Right kidney (tissue), 9 donors: ENCODE measurements at places on chromosomes 7 and 10.

DNA sequence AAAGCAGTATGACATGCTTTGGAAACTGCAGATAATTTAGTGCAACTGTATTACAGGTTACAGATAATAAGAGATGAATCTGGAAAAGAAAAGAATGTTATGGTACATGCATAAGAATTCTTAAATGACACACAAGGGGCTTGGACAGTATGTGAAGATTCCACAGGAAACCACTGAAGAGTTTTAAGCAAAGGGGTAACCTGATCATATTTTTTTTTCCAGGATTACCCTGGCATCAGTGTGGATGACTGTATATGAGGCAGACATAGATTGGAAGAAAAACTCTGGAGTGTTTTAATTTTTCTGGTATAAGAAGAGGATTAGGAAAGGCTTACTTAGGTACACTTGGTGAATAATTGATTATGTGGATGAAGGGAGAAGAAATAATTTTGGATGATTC lies 8.1 kb downstream of the TFPI2 start:
- DNase-seq: no peak

DNA sequence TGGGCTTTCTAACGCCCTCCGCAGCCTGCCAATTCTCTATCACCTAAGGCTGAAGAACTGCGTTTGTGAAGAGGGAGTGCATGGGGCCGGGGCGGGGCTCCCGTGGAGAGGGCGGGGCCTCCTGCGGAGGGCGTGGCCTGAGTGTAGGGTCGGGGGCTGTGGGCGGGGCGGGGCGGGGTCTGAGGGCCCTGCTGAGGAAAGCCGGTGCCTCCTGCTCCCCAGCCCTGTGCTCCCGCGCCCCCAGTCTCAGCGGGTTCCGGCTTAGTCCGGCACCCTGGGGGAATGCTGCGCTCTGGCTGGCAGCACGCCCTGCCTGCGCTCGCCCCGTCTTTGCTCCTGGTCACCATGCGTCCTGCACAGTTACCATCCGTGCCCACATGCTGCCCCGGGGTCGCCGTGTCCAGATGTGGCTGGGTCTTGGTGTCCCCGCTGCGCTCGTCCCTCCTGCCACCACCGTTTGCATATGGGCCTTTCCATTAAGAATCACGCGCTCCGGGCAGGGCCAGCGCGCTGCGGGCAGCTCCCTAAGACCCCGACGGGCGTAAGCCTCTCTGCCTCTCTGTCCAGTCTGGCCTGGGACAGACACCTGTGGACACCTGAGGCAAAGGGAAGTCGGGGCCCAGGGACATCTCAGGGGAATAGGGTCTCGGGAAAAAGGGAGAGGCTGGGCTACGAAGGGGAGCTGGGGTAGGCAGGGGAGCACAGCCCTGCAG lies 144.0 kb upstream of the RET start:
- peak; percentile 57 for DNase-seq

DNA sequence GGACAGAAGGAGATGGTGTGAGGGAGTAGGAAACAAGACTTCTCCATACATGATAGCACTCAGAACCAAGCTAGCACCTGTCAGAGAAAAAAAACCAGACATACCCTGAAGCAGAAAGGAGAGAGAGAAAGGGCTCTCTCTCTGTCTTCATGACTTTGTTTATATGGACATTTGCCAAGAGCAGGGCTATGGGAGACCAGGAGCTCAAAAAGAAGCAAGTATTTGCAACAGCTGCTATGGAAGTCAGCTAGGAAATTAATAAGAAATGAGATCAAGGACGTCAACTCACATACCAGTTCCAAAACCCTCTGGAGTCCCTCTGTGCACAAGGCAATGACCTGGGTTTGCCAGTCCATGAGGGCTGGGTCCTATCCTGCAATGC lies 111.6 kb downstream of the SGMS1 start:
- no peak for DNase-seq

DNA sequence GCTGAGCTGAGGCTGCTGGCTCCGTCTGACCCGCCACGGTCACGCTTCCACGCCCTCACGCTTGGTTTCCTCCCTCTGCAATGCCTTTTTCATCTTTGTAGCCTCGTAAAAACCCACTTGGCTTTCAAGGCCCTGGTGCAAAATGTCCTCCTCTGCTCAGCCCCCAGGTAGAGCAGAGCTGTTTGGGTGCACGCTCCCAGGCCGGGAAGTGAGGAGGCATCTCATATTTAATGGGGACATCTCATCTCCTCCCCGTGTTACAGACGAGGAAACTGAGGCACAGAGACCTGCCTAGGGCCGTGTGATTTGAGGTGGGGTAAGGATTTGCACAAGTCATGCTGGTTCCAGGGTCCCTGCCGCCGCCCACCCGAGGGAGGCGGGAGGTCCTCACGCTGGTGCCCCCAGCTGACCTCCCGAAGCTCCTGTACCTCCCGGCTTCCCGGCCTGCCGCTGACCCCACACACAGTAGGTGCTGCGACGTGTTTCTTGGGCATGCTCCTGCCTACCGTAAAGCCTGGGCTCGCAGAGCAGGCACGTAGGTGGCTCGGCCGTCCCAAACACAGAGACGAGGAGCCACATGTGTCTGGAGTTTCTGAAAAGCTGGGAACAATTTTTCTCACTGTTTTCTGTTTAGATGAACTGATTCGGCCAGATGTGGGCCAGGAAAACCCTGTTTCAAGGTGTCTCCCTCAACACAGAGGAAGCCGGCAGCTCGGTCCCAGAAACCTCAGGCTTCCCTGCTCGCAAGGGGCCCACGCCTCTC lies 11.5 kb downstream of the FOXL3 start:
- DNase-seq: no peak

GRCh38 chr7:69880840-69881239 lies 282.6 kb downstream of the AUTS2 start:
- no peak for DNase-seq

DNA sequence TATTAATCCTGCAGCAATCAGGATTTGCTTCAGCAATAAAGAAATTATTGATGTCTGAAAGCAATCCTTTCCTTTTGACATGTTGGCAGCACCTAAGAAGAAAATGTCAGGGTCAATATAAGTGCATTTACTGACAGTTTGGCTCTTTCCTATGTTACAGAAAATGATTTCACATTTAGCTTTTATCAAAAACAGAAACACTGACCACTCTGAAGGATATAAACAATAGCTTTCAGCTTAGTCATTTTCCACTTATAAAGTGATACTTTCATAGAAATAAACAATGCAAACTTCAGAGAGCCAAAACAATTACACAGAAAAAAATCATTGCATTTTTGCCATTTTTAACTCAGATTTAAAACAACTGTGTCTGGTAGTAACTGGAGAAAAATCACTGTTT lies 325.6 kb upstream of the KAT6B start:
- DNase-seq: no peak

- DNase-seq: no peak
Measured at GRCh38 chr10:132056663-132057062, 9.1 kb upstream of the JAKMIP3 start.

- DNase-seq: peak; percentile 80
Measured at GRCh38 chr10:79241990-79242619, 105.2 kb upstream of the PPIF start.

DNA sequence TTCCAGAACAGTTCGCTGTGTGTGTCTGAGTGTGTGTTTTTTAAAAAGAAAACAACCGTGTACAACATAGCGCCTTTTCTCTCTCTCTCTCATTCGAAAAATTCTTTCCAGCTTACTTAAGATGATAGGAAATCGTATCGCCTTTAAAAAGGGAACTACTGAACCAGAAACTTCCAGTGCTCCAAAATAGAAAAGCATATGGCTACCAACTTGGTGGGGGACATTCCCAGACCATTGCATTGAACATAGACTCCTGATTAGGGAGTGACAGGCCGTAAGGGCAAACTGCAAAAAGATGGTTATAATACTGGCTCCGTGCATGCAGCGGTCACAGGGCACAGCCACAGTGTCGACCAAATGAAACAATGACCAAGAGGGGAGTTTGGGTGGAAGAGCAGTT lies 94.4 kb upstream of the FGFR2 start:
- no peak for DNase-seq

DNA sequence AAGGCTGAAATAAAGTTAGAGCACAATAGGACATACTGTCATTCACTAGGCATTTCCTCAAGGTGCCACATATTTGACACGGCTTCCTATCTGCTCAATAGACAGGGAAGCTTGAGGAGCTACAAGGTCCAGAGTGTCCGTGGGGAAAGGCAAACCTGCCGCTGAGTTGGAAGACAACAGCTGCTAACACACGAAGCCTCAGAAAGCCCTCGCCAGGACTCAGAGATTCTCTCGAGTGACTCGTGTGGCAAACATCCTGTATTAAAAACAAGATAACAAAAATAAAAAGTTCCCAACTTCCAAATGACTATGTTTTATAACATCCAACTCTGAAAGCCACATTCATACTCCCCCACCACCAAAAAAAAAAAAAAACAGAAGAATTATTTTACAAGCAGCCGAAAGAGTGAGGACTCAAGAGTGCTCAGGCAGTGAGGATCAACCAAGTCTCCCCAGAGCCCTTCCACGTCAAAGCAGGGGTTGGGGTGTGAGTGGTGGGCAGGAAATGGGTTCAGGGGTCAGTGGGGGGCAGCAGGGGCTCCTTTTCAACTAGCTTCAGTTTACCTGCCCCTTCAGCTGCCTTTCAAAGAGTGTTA lies 67.6 kb downstream of the STK17A start:
- DNase-seq: no peak

- DNase-seq: no peak
Measured at GRCh38 chr10:48947690-48948469, 8.2 kb upstream of the LRRC18 start.

GRCh38 chr10:84423719-84424118 lies 95.3 kb downstream of the CCSER2 start:
- DNase-seq: no peak

GRCh38 chr7:26198133-26198780 lies 2.3 kb downstream of the HNRNPA2B1 start:
- no peak for DNase-seq

DNA sequence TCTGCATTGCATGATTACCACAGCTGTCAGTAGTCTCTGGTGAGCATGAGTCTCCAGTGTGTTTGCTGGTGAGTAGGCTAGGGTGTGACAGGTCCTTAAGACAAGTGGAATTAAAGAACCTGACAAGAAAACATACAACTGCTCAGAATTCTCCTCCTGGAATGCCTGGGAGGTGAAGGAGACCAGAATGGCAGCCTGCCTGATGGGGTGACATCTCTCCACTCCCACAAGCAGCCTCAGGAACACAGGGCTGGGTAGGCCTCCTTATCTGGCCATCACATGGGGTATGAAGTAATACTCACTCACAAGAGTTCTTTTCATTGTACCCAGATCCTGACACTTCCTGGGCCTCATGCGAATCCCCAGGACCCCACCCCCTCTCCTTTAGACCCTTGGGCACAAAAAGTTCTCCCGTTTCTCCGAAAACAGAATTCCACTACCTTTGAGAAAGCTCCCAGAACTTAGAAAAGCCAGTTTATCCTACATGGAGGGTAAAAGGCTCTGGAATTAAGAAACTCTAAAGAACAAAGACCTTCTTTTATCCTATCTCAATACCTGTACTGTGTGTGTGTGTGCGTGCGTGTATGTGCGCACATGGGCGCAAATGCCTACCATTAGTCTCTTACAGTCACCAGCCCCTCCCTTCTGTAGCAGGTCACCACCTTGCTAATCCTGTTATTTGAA lies 33.4 kb upstream of the C1GALT1 start:
- no peak for DNase-seq

- DNase-seq: no peak
Measured at GRCh38 chr7:68684996-68685395, 913.3 kb upstream of the AUTS2 start.

GRCh38 chr10:1085258-1085657 lies 29.1 kb downstream of the WDR37 start:
- no peak for DNase-seq

- DNase-seq: no peak
Measured at GRCh38 chr10:70738006-70738760, 47.0 kb downstream of the TBATA start.

- DNase-seq: no peak
Measured at GRCh38 chr10:114987995-114988394, 50.0 kb downstream of the TRUB1 start.

GRCh38 chr7:157379493-157379892 lies 42.7 kb downstream of the DNAJB6 start:
- no peak for DNase-seq

GRCh38 chr7:46567858-46568257 lies 646.8 kb upstream of the IGFBP3 start:
- DNase-seq: no peak

GRCh38 chr7:115435178-115435577 lies 513.3 kb downstream of the MDFIC start:
- DNase-seq: no peak

DNA sequence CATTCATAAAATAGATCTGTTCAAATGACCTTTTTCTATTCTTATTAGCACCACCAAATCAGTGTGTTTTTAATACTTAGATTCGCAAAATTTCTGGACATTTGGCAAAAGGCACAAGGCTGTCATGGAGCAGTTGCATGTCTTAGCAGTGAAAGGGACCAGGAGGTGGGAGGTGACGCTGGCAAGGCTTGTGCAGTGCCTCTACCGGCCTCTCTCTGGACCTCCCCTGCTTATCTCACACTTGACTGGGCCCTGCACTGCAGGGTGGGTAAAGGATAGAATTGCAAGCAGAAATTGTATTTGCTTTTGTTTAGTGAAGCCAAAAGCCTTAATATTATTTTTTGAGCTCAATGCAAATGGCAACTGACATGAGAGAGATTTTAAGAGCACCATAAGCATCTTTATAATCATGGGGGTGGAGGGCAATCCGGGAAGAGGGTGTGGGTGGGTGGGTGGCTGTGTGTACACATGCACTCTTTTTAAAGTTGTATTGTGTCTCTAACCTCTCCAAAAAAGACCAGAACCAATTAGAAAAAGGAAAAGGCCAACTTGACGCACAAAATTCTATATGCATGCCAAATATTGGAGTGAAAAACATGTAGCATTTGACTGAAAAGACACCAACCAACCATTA lies 106.3 kb downstream of the WNT2 start:
- DNase-seq: no peak

DNA sequence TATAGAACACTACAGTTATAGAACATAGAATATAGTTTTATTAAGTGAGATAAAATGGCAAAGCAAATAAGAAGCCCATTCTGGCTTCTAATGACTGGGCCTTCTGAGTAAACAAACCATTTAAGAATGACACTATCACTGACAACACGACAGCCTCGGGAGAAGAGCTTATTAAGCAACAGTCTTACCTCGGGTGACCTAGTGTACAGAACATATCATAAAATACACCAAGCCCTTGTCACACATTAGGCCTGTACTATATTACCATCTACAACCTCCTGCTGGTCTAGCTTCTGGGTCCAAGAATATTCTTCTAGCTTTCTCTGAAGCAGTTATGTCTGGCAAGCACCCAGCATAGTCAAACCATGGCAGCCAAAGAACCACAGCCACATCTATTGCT lies 32.0 kb downstream of the CCDC186 start:
- no peak for DNase-seq

GRCh38 chr10:77111611-77112550 lies 525.7 kb downstream of the KCNMA1 start:
- peak; percentile 55 for DNase-seq

GRCh38 chr10:71981876-71982230 lies 17.7 kb downstream of the CHST3 start:
- no peak for DNase-seq

DNA sequence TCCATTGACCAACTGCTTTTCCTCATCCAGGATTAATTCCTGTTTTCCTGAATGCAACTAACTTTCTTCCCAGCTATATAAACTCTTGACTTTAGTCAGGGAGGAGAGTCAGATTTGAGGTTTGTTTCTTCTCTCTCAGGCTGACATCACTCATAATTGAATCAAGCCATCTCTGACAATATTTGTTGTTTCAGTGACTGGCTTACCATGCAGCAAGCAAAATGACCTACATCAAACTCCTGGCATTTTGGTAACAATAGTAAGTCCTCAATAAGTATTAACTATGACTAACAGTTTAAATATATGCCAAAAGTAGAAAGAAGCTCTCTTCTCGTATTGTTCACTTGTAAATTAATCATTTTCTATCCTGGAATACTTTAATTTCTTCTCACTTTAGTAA lies 625.7 kb upstream of the KCND2 start:
- DNase-seq: no peak
